Fibroblast of skin of scalp (primary cell): ENCODE measurements at places on chromosomes 13 and 19.

- no peak for DNase-seq
Observed at GRCh38 chr13:105340061-105340606, 1195.3 kb downstream of the EFNB2 start.

DNA sequence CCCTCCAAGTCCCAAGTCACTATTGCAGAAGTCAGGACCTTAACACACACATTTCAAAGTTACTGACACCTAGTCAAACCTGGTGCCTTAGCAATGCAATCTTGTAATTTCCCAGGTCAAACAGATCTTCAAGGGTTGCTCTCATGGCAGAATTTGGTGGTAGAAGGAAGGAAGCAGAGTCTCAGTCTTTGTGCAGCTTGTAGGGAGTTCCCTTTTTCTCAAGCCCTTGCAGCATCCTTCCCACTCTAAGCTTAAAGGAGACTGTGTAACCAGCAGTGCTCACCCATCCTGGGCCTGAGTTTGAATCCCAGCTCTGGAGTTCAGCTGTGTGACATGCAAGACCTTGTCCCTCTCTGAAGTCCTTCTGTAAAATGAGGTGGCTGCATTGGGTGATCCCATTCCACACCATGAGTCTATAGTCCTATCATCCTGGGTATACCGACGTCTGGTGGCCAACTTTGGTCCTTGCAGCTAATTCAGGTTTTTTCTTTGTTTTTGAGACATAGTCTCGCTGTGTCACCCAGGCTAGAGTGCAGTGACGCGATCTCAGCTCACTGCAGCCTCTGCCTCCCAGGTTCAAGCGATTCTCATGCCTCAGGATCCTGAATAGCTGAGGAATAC is 9.8 kb downstream of the SIGLEC10 start:
- DNase-seq, result no peak

DNA sequence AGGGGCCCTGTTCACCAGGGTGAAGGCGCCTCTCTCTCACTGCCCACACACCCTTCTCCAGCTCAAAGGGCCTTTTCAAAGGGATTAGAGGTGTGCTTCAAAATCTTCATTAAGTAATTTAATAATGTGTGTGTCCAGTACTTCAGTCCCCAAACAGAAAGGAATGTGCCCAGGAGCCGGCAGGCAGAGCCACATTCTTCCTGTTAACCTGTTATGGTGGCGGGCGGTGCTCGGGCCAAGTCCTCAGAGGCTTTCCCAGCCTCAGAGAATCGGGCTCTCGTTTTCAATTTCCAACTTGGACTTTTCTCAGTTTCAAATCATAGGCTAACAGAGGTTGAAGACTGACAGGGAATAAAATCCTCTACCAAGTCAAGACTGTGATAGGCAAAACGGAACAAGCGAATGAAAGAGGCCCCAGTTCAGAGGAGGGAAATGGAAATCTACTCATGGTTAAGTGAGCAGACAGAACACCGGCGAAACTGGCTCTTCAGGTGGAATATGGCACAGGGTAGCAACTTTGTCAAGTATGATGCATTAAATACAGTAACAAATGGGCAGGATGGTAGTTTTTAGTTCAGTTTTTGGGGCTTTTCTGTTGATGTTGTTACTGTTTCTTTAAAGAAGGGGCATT is 68.6 kb downstream of the FOXO1 start:
- DNase-seq, result no peak

DNA sequence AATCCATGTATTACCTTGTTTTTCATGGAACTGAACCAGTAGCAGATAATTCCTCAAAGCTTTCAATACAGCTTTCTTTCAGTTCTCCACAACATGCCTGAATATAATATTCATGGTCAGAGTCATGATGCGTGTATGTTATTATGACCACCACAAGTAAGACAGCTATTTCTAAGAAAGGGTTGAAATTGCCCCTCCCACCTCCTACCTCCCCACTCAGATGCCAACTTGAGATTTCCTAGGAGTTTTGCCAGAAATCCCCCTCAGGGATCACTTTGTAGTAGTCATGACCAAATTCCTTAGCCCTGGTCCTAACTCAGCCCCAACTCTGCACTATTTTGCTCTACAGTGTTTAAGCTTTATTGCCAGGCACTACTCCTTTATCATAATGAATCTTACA is 69.9 kb upstream of the RAP2A start:
- DNase-seq, result peak; percentile 71

DNA sequence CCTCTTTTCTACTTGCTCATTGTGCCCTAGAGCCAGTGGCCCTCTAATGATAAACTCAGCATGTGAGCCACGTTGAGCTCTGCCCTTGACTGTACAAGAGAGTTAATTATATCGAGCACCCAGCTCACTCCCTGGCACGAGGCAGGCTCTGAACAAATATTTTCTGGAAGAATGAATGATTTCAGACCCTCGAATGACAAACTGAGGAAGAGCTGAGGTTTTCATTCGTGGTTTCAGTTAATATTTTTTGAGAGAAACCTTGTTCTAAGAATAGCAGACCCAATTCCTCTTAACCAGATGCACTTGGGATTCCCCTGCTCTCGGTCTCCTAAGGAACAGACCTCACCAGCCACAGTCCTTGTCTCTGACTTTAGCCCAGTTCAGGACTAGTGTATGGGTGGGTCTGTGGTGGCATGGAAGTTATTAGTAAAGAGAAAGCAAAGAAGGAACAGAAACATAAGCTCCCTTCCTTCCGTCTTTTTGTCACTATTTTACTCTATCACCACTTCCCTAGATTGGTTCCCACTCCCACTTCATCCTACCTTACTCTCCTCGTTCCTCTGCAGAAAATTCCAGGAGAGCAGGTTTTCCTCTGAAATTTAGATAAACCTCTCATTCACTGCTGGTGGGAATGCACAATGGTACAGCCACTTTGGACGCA is 22.1 kb upstream of the WDFY2 start:
- DNase-seq, result no peak

GRCh38 chr19:7386308-7386707 is 37.6 kb downstream of the ARHGEF18 start:
- no peak for DNase-seq

- no peak for DNase-seq
Observed at GRCh38 chr13:107422421-107422820, 792.9 kb downstream of the LIG4 start.

DNA sequence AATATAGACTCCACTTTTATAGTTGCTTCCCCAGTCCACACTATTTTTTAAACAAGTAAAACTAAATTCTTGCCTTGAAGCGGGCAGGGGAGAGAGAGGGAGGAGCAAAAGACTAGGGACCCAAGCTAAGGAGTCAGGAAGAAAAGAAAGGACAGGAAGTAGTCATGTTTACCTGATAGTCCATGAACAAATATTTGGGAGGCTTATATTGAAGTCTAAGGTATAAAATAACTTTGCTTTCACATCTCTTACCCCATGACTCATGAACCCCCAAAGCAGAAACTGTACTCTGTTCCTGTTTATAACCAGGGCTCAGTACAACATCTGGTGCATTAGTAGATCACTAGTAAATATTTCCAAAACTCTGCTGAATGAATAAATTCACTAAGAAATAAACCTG is 67.3 kb downstream of the ZAR1L start:
- DNase-seq, result no peak

- DNase-seq, result no peak
Observed at GRCh38 chr13:72963762-72964161, 95.0 kb upstream of the KLF5 start.

DNA sequence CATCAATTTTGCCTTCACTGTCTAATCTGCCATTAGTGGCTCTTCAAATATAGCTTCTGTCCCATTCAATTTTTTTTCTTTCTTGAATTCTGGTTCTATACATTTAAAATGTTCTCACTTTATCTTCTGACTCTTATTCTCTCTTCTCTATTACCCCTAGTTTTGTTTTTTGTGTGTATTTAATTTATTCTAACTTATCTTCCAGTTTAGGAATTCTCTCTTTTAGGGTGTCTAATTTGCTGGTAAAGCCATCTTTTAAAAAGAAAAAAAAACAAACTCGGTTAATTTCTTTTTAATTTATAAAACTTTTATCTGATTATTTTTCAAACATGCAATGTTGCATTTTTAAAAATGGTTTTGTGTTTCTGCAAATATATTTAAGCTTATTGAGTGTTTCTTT is 80.3 kb upstream of the OXGR1 start:
- DNase-seq, result no peak

- DNase-seq, result no peak
Observed at GRCh38 chr13:110578363-110578762, 16.8 kb upstream of the RAB20 start.

DNA sequence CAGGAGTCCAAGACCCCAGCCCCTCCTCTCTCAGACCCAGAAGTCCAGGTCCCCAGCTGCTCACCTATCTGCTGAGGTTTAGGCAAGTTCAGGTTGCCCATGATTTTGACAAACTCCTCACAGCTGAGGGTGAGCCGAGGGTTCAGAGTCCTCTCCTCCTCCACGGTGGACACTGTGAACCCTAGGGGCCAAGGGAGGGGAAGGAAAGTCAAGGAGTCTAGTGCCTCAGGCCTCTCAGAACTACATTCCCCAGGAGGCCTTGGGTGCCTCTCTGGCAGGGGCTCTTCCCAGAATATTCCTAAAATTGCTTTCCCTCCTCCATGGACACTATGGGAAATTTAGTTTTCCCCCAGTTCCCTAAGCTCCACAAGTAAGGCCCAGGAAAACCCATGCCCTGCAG is 3.3 kb upstream of the PHLDB3 start:
- DNase-seq, result no peak

DNA sequence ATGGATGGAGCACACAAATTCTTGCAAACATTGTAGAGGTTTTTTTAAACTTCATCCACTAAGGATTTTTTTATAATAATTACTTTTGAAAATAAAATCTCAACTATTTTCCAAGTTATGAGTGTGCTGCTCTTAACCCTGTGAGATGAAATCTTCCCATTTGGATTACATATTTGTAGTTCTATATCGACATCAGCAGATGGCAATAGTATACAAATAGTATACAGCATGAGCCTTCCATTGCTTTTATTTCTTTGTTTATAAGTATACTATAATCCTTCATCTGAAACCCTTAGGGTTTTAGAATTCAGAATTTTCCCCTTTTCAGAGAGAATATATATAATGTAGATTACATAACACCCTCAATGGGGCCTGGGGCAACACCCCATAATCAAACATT is 70.5 kb downstream of the GJA3 start:
- no peak for DNase-seq

DNA sequence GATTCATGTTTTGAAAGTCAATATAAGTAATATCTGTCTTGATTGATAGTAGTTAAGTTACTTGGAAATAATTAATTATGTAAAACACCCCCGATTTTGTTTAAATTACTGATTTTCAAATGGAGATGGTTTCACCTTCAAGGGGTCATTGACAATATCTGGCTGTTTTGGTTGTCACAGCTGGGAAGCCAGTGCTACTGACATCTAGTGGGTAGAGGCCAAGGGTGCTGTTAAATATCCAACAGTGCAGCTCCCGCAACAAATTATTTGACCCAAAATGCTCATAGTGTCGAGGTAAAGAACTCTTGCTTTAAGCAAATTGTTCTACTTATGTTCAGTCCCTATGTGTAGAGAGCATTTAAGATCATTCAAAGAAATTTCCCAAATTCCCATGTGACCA is 50.6 kb upstream of the PCDH20 start:
- no peak for DNase-seq

GRCh38 chr19:15672580-15673175 is at the start of gene CYP4F12:
Gene CYP4F12, plus strand, starts transcription at chr19:15673087. Its CDS starts 443 bp downstream, at chr19:15673530.
- DNase-seq, result peak; percentile 2

DNA sequence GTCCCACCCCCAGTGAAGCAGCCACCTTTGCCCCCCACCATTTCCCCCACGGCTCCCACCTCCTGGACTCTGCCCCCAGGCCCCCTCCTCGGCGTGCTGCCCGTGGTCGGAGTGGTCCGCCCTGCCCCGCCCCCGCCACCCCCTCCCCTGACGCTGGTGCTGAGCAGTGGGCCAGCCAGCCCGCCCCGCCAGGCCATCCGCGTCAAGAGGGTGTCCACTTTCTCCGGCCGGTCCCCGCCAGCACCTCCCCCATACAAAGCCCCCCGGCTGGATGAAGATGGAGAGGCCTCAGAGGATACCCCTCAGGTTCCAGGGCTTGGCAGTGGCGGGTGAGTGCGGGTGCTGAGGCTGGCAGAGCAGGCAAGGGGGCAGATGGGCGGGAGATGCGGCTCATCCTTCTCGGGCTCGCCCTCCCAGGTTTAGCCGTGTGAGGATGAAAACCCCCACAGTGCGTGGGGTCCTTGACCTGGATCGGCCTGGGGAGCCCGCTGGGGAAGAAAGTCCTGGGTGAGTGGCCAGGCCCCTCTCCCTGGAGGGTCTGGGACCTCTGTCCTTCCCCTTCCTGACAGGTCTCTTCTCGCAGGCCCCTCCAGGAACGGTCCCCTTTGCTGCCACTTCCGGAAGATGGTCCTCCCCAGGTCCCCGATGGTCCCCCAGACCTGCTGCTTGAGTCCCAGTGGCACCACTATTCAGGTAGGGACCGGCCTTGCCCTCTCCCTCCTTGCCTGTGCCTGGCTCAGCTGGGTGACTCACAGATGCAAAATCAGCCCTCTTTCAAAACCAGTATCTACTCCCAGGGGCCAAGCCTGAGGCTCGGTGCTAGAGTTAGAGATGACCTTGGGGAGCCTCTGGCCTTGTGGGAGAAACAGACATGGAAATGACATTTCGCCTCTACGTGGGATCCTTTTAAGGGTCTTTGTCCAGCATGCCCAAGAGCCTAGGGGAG is 8.8 kb downstream of the IGFLR1 start:
- DNase-seq, result no peak

- DNase-seq, result no peak
Observed at GRCh38 chr19:42657556-42657955, 62.8 kb upstream of the CEACAM8 start.

DNA sequence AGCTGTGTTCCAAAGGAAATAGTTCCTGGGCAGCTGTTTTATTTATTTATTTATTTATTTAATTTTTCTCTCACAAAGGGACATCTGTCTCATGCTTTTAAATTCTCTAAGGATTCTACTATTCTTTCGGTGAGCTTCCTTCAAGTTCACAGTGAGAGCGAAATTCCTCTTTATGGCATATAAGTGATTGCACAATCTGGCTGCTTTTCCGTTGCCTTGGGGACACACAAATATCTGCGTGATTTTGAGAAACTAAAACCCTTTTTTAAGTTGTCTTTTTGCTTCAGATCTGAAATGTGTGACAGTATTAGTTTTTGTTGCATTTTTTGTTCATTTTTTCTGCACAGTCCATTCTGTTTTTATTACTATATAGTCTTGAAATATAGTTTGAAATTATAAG is 19.2 kb downstream of the ZNF486 start:
- DNase-seq, result no peak

DNA sequence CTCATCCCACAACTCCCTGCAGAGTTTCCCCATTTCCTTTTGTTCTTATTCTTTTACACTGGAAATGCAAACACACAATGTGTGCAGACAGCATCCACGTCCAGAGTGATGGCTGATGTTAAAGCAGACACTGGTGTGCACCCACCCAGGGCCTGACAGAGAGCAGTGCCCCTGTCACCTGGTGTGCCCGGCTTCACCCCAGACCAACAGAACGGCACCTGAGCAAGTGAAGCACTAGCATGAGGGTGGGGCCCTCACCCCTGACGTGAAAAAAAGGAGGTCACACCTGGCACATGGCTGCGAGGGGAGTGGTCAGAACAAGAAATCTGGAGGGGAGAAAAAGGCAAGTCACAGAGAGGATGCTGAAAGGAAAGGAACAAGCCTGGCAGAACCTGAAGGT is 12.3 kb downstream of the ZNF575 start:
- DNase-seq, result no peak

GRCh38 chr19:10566658-10567410 is 1.0 kb upstream of the KRI1 start:
- no peak for DNase-seq
